ENCODE measurements at places on chromosomes 4 and X. TPM values are rescaled to one million over a fixed set of nuclear protein-coding genes. Genes with fewer than 3 reads are reported as not detected.

SLC26A1 gene
- total RNA-seq: 0.19 TPM

LEF1 gene
- 0.84 TPM for total RNA-seq

NLRP2B gene
- 0.14 TPM for total RNA-seq

HOPX gene
- 2.6 TPM for total RNA-seq

PABPC1L2B gene
- not detected for total RNA-seq

TEX13B gene
- total RNA-seq: not detected

NDUFB11 gene
- 65.3 TPM for total RNA-seq

SLC34A2 gene
- total RNA-seq: 0.34 TPM

NXF2 gene
- not detected for total RNA-seq

JAKMIP1 gene
- not detected for total RNA-seq

ADH1A gene
- not detected for total RNA-seq

CXCL8 gene
- 47.1 TPM for total RNA-seq
